Stomach (tissue), 19 donors: ENCODE measurements at places on chromosomes 3 and 15.

- DNase-seq, result no peak
Observed at GRCh38 chr3:155741603-155742002, 3.3 kb downstream of the PLCH1 start.

GRCh38 chr3:97958796-97959195, 13.4 kb downstream of the RIOX2 start:
- no peak for DNase-seq

DNA sequence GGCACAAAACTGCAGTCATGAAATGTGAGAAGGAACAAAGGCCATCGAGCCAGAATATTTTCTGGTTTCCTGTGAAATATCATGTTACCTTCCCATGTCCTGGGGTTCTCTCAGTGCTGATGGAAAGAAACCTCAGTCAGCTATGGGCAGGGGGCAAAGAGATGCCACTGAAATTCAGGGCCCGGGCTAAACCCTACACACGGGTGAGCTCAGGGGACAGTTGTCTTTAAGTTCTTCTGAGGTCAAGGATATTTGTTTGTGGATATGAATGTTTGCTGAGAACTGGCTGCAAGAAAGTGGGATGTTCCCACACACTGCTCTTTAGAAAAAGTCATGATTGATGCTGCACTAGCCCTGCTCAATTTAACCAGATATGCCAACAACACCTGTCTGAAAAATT, 187.2 kb downstream of the MEX3B start:
- DNase-seq, result no peak

- DNase-seq, result no peak
Observed at GRCh38 chr15:47744496-47744895, 27.2 kb downstream of the SEMA6D start.

GRCh38 chr3:119585208-119585607, 5.9 kb downstream of the ADPRH start:
- DNase-seq, result no peak

GRCh38 chr3:97485206-97485605, 279.4 kb upstream of the ARL6 start:
- DNase-seq, result no peak

DNA sequence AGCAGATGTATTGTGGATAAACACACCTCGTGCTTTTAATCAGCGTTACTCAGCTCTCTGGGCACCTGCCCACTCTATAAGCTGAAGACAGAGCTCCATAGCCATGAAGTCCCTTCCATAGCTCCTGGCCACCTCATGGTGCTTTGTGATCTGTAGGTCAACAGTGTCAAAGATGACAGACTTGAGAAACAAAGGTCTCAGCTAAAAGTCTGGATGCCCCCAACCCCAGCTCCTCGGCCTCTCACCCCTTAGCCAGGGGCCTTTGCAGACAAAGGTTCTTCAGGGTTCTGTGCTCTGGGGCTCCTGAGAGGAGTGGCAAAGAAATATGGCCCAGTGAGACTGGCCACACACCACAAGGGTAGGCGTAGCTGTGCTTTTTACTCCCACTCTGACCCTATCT, 168.6 kb downstream of the KLF13 start:
- DNase-seq, result no peak

DNA sequence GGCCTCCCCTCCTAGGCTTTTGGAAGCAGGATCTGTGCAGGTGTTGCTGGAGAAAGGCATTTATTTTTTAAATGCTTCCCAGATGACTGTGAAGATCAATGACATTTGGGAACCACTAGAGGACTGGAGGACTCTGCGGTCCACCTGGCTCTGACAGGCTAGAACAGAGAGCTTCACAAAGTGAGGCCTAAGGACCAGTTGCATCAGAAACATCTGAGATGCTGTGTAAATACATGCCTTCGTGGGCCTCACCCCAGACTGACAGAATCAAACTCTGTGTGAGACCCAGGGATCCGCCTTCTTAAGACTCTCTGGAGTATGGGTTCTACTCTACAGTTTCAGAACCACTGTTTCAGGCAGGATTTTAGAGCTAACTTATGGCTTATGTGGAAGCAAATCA, 105.0 kb upstream of the ICE2 start:
- DNase-seq, result no peak

DNA sequence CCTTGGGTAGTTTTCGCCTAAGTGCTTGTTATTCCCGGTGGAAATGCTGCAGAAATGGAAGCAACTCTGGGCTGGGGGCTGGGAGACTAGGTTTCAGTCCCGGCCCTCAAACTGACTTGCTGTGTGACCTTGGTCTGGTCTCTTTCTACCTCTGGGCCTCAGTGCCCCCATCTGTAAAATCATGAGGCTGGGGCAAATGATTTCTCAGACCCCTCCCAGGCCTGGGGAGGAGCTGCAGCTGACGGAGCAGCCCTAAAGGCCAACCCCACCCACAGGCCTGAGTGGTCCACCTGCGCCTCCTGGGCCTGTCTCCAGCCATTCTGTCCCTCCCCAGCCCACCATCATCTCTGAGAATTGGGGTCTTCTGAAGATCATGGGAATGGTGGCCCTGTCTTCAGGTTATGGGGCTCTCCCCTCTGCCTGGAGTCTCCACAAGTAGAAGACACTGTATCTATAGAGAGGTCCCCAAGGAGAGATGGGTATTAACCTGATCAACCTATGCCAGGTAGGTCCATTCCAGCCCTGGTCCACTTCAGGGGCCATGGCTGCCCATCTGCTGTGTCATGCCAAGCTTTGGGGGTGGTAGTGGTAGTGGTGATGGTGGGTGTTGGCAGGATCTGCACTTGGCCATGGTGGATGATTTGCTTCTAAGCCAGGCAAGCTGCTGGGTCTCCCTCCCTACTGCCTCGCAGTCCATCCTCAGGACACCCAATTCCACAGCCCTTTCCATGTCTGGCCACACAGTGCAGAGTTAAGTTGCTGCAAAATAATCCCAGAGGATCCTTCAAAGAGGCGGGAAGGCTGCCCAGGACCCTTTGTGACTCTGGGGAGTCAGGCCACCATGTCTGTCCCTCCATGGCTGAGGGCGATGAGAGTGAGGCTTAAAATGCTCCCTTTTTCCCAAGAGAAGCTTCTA, 46.0 kb downstream of the ITGA11 start:
- DNase-seq, result peak; percentile 5

DNA sequence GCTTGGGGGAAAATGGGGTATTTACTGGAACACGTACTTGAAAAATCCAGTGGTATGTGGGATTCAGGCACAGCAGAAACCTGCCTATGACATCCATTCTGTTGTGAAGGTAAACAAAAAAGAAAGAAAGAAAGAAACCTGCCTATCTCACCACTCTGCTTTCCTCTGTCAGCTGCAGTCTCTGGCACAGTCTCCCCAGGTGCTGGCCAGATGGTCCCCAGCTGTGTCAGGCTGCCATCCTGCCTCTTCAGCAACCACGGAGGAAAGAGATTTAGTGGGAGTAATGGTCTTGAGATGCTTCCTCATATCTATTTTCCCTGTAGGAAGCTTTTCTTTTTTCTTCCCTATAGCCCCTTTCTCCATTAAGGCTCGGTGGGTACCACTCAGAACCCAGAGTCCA, 2.5 kb upstream of the PXYLP1 start:
- no peak for DNase-seq

GRCh38 chr15:37101980-37102304, 1.6 kb upstream of the MEIS2 start:
- no peak for DNase-seq

- DNase-seq, result peak; percentile 64
Observed at GRCh38 chr3:133124511-133124910, 86.3 kb downstream of the TMEM108 start.

- DNase-seq, result no peak
Observed at GRCh38 chr15:51771773-51772172, 20.4 kb downstream of the TMOD2 start.

DNA sequence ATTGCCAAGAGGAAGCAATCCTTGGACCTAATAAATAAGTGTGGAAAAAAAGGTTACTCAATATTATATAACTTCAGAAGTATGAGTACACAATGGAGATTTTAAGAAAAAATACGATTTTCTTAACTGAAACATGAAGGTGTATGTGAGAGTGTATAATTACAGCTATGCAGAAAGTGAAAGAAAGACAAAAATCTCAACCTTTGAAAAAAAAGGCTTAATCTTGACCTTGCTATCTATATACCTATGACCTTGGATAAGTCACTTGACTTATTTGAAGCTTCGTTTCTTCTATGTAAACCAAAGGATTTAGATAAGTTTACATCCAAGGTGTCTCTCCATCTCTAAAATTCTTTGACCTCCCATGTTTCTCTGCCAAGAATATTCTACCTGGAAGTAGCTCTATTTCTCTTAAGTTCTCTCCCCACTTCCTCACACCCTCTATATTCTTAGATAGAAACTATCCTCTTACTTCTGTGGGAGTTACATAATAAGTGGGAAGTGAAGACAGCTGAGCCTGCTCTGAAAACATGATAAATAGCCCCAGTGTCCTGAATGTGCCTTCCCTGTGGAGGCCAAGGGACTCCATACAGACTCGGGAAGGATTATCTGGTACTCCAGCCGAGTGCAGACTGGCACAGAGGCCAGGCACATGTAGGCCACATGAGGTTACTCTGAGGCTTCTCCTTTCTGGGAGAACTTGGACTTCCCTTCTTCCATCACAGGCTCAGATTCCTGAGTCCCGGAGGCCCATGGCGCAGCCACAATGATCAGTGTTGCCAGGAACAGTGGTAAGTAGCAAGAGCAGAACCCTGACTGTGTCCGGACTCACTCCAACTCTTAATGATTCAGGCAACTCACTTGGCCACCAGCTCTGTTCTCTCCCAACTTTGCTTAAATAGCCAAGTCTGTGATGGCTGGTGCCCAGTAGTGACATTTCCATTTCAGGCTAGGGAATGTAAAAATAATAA, 166.8 kb upstream of the COL8A1 start:
- DNase-seq, result no peak

- no peak for DNase-seq
Observed at GRCh38 chr15:99578809-99579208, 13.0 kb downstream of the MEF2A start.

DNA sequence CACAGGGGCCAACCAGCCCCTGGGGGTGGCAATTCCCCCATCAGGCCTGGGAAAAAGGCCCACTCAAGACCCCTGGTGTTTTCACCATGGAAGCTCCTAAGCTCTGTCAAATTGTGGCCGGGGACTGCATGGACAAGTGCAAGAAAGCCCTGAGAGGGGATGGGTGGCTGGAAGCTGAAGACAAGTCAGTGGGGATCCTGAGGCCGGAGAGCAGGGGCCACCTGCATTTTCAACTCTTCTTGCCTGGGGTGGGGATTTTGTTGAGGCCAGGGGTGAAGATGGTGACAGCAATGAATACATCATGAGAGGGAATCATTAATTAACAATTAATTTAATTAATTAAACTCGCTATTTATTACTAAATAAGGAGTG, 33.9 kb downstream of the FEM1B start:
- no peak for DNase-seq

DNA sequence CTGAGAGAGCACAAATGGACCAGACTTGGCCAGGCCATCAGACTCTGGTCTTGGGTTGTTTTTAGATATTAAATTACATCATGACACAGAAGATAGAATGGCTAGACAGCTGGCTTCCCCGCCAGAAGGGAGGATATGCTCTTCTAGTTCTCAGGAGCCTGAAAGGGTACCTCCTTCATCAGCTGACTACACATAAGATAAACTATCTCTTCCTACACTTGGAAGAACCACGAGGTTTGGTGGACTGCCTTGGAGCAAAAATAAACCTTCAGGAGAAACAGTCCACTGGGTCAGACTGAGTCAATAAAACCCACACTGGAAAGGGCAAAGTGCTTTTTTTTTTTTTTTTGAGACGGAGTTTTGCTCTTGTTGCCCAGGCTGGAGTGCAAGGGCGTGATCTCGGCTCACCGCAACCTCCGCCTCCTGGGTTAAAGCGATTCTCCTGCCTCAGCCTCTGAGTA, 26.3 kb upstream of the DYNC1LI1 start:
- no peak for DNase-seq

- peak; percentile 26 for DNase-seq
Observed at GRCh38 chr3:27360113-27361078, 8.8 kb downstream of the NEK10 start.

DNA sequence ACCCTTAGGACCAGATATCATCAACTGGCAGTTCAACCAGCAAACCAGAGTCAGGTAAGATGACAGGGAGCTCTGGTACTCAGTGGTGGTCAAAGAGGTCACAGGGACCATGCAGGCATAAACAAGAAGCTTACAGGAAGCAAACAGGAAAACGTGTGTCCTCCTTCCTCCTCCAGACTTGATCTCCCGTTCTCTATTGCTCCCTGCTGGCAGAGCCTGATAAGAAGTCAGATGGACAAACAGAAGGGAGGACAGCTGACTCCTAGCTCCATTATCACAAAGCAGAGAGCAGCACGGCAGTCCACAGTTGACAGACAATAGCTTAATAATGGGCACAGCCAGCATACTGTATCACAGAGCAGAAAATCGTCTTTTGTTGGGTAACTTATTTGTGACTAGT, 156.5 kb upstream of the SLC2A2 start:
- peak; percentile 59 for DNase-seq

- no peak for DNase-seq
Observed at GRCh38 chr15:61517776-61518175, 288.7 kb upstream of the RORA start.

DNA sequence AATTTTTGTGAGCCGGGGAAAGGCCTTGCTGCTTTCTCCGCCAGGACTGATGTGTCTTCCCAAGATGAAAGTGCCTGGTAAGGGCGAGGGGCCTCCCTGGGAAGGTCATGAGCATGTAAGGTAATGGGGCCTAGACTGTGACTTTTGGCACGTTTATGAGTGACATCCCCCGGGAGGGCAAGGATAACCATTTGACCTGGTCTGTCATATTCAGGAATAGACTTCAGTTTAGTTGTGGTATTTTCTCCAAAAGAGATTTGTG, 631 bp upstream of the CNBP start:
- DNase-seq, result no peak

GRCh38 chr15:93223803-93224202, 134.8 kb upstream of the RGMA start:
- no peak for DNase-seq

DNA sequence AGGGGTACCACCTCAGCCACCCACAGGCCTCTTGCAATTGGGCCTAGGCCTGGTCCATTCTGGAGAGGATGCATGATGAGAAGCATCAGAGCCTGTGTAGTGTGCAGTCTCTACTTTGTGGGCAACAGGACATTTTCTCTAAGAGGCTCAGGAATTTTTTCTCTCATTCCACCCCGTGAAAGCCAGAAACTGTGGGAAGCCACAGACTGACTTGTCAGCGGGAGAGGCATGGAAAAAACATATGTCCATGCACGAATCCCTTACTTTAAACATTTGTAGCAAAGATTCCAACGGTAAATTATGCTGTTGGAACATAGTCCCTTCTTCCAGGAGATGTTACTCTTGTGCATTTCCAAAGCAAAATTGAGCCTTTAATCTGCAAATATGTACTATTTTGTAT, 196.5 kb downstream of the KLHL25 start:
- no peak for DNase-seq
